ENCODE measurements at places on chromosomes 3 and 15.

DNA sequence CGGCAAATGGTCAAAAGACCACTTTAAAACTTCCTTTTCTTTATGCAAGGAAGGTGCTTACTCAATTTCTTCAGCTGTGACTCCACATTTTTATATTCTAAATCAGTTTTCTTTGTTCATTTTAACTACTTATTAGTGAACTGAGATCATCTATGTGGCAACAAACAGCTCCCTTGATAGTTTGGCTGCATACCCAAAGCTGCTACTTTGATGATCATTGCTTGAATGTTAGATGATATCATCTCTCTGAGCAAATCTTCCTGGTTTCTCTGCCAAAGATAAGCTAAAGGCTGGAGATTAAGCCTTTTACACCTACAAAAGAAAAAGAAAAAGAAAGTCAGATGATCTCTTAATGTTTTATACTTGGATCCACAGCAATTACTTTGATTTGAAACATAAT, 95.5 kb downstream of the DPH6 start:
- no peak for DNase-seq

DNA sequence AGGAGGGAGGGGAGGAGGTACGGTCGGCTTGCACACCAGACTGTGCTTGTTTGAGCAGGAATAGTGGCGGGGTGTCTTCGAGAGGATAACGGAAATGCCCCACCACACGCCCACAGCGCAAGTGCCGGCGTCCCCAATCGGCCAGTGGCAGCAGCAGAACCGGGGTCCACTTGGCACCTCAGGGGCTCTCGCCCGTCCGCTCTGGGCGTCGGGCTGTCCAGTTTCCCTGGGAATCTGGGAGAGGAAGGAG, 53.7 kb downstream of the CCDC54 start:
- peak; percentile 7 for DNase-seq

GRCh38 chr3:41224120-41224806, 25.0 kb downstream of the CTNNB1 start:
- no peak for DNase-seq

DNA sequence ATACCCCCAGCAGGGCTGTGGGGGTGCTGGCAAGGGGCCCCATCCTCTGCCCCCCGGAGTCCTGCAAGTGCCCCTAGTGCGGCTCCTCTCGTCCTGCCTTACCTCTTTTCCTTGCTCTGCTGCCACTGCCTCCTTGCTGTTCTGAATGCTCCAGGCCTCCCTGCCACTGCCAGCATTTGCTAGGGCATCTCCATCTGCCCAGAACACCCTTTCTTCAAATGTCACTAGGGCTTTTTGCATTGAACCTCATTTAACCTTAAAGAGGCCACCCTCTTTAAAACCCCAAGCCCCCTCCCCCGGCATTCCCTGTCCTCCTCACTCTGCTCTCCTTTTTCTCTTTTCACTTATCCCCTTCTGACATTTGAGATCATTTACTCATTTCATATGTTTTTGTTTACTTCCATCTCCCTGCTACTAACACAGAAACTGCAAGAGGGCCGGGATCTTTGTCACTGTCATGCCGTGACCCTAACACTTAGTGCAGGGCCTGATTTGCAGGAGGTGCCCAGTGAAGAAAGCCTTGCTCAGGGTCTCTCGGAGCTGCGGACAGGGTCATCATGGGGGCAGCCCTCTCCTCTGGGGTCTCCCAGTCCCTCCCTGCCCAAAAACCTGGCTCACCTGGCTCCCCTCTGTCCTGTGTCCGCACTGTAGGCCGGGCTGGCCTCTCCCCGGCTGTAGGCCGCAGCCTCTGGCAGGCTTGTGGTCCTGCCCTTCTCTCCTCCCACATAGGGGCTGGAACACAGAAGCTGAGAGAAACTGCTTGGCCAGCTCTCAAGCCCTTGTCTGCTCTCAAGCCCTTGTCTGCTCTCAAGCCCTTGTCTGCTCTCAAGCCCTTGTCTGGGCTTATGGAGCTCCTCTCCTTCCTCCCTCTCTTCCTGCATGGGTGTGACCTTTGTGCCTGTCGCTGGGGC, at the start of gene ACOX2:
Gene ACOX2 (minus strand): TSS at position 690 of the 911 bp plus-strand sequence. CDS start 2,084 bp downstream, outside the sequence.
- no peak for DNase-seq

DNA sequence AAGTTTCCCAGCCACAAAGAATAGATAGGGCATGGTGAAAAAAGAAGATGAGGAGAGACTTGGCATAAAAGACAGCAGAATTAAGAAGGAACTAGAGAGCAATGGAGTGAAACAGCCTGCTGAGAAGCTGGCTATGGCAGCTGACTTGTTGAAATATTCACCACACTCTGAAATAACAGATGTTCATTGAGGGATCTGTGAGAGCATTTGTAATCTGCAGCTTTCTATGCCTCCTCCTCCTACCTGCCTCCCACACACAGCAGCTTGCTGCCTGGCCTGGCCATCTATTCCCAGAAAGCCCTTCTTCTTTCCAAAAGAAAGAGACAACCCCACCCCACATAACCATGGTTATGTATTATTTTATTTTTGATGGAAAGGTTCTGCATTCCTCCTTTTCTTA, 303.9 kb downstream of the GAP43 start:
- no peak for DNase-seq

DNA sequence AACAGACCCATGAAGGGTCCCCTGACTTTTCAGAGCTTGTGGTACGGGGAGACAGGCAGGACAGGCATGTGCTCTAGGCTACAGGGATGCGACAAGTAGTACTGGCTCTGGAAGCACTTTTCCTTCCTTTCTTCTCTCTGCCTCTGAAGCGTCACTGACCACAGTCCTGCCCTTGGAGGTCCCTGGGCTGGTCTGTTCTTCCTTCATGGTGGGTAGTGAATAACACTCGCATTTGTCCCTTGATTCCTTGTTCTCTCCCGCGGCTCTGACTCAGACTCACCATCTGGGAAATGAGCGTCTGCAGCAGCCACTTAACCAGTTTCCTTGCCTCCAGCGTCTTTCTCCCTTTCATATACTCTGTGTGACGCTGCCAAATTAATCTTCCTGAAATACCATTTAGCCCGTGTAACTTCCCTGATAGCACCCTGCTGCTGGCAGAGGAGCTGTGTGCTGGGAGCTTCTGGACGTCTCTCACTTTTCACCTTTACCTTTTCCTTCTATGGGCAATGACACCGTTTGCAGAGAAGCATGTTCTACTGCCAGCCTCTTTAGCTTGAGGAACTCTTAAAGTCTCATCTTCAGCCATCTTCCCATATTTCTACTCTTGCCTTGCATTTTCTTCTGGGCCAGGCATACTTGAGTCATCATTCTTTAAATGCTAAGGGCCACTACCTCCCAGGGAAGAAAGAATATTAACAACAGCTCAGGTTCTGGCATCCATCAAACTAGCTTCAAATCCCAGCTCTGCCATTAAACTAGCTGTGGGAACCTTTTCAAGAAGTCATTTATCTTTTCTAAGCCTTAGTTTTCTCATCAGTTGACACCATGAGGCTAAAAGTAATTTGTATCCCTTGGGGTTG, 33.6 kb downstream of the TMEM45A start:
- no peak for DNase-seq

Measured in activated T-cell treated with anti-CD3 and anti-CD28 coated beads, Interleukin-2, amount 50 U/mL, for 4 hours (primary cell).